Thoracic aorta (tissue), 2 donors: ENCODE measurements at places on chromosomes 3 and 15. TPM values are rescaled to one million over a fixed set of nuclear protein-coding genes. Genes with fewer than 3 reads are reported as not detected.

GRIP2 gene
- 1.5 TPM for total RNA-seq

PRSS50 gene
- total RNA-seq = 0.54 TPM

ANKRD63 gene
- not detected for total RNA-seq

THRB gene
- 40.3 TPM for total RNA-seq

TNFAIP8L3 gene
- 33.3 TPM for total RNA-seq

UMPS gene
- 20.8 TPM for total RNA-seq

PP2D1 gene
- not detected for total RNA-seq

CADM2 gene
- 1.8 TPM for total RNA-seq

RYR3 gene
- 9.9 TPM for total RNA-seq

DAZL gene
- total RNA-seq = not detected

HYAL3 gene
- total RNA-seq = 0.35 TPM

MASP1 gene
- total RNA-seq = 1.9 TPM

EXD1 gene
- not detected for total RNA-seq

ADGRG7 gene
- total RNA-seq = not detected

ZNF80 gene
- not detected for total RNA-seq

NANOGP8 gene
- total RNA-seq = not detected

SYNPR gene
- not detected for total RNA-seq

ATP10A gene
- 59.4 TPM for total RNA-seq

A4GNT gene
- not detected for total RNA-seq

EAF1 gene
- total RNA-seq = 34.3 TPM

SLC51A gene
- total RNA-seq = not detected

PFN2 gene
- total RNA-seq = 82.0 TPM

AGTR1 gene
- 3.8 TPM for total RNA-seq

SPATA12 gene
- not detected for total RNA-seq

BNIP2 gene
- 183 TPM for total RNA-seq

SLC28A2 gene
- not detected for total RNA-seq

PTX3 gene
- total RNA-seq = 175 TPM

SLC28A1 gene
- total RNA-seq = 1.6 TPM

IMPG2 gene
- 0.21 TPM for total RNA-seq

MRPL46 gene
- total RNA-seq = 13.5 TPM

LINGO1 gene
- 4.6 TPM for total RNA-seq

MYL3 gene
- not detected for total RNA-seq

DNAH1 gene
- 14.6 TPM for total RNA-seq

HTR3E gene
- total RNA-seq = not detected

OR4F15 gene
- total RNA-seq = not detected

ROBO2 gene
- 9.9 TPM for total RNA-seq

CACNA1D gene
- 1.5 TPM for total RNA-seq

EOMES gene
- 4.6 TPM for total RNA-seq

ICE2 gene
- 19.4 TPM for total RNA-seq

CSTA gene
- total RNA-seq = 12.3 TPM

SKOR1 gene
- 0.78 TPM for total RNA-seq

CADPS gene
- 7.2 TPM for total RNA-seq

SPG21 gene
- 93.1 TPM for total RNA-seq

AEN gene
- total RNA-seq = 36.3 TPM

CHRD gene
- total RNA-seq = 21.7 TPM
